Esophagus squamous epithelium (tissue), 5 donors: ENCODE measurements at places on chromosomes 2 and 18. TPM values are rescaled to one million over a fixed set of nuclear protein-coding genes. Genes with fewer than 3 reads are reported as not detected.
A peak's percentile ranks its signal among the peaks of the same experiment; 100 is the strongest.

Gene ANKRD30BL
- total RNA-seq: not detected

Gene SERPINB12
- total RNA-seq: 13.2 TPM

Gene HOXD3
- not detected for total RNA-seq

Gene LRRTM4
- not detected for total RNA-seq

Gene MOGAT1
- total RNA-seq: not detected

DNA sequence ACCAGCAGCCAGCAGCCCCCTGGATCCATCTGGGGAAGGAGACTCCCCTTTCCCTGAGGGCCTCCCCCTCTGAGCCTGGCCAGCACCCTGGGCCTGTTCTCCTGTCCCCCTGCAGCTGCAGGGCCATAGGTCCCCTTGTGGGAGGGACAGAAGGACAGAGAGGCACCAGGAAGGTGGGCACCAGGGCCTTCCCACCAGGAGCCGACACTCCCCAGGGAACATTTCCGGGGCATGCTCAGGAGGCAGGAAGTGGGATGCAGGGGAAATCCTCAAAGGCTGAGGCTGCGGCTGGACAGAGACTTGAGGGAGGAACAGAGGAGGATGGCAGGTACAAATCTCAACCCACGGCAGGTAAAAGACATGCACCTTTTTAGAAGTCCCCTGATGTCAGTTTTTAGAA lies 14.4 kb upstream of the DNMT3A start:
- H3K4me1 ChIP-seq: no peaks in the 10 kb centered on the region
- no peak overlapping the region for H3K27ac ChIP-seq
- no peaks in the 10 kb centered on the region for H3K36me3 ChIP-seq
- no peak for DNase-seq

DNA sequence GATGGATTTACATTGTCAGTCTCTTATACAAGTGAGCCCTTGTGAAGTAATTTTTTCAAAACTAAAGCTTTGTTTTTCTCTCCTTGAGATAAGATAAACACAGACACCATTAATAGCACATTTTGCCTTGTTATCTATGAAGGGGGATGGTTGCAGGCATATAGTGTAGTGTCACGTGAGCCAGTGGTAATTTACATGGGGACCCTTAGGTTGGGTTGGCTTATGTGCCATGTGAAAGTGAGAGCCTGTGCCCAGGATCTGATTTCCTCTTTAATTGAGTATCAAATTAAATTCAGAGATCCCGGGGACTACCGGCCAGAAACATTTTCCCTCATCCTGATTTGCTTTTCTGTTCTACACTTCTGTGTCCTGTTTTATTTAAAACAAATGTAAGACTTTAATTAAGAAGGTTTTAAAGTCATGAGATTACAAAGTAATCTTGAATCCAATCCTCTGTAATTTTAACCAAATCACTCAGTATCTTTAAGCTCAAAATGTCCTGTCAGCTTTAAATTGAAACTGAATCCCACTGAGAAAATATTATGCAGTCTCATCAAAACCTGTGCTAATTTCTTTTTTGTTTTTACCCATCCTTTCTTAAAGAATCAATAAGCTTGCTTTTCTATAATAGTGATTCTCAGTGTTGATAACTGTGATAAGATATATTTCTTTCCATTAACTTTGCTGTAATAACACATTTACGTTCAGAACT lies 63.8 kb downstream of the PTPRM start:
- no peaks in the 10 kb centered on the region for H3K36me3 ChIP-seq
- H3K4me3 ChIP-seq: no peak overlapping the region
- no peak for DNase-seq
- no peaks in the 10 kb centered on the region for H3K4me1 ChIP-seq
- no peaks in the 10 kb centered on the region for H3K27me3 ChIP-seq

DNA sequence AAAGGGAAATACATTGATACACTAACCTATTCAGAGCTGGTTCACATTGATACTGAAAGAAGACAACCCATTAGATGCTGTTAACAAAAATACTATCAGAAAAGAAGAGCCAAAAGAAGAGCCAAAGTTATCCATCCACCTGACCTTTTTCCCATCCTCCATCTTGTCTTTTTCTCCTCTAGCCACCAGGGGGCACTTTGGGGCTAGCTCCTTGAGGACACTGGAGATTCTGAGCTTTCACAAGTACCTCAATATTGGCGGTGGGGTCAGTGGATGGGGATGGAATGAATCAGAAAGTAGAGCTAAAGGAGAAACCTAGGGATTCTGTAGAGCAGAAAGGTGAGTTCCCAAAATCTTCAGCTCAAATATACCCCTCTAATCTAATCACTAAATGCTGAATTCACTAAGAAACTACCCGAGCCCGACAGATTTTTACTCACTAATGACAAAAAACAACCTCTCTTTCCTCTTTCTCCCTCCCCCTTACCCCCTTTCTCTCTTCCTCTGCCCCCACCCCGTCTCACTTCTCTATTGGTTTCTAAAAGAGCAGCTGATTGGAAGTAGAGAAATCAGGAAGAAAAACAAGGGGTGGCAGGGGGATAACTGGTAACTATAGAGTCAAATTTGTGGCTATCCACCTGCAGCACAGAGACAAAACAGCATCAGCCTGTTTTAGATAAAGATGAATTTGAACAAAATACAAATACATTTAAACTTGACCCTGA lies 203.3 kb downstream of the TCF4 start:
- no peak for DNase-seq
- no peaks in the 10 kb centered on the region for H3K27me3 ChIP-seq
- peaks cover 13% of the 10 kb centered on the region for H3K36me3 ChIP-seq
- H3K4me1 ChIP-seq: peaks cover 20% of the 10 kb centered on the region
- H3K4me3 ChIP-seq: no peak overlapping the region
- H3K27ac ChIP-seq: no peak overlapping the region

DNA sequence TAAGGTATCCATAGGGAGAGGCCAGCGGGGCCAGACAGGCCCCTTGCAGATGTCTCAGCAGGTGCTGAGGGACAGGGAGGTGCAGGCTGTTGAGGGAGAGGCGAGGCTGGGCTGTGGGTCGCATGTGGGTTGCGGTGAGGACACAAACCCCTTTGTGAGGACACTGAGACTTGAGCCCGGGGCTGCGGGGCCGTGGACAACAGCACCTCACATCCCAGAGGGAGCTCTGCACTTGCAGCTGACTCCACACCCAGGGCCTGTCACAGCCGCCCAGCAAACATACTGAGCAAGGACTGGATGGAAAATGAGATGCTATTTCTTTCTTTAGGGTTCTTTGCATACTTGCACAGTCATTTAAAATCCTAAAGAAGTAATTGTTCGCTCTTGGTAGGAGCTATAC lies 95.3 kb upstream of the NFATC1 start:
- H3K4me1 ChIP-seq: no peaks in the 10 kb centered on the region
- no peak overlapping the region for H3K27ac ChIP-seq
- no peak overlapping the region for H3K4me3 ChIP-seq
- H3K27me3 ChIP-seq: no peaks in the 10 kb centered on the region
- H3K36me3 ChIP-seq: peaks cover 59% of the 10 kb centered on the region
- DNase-seq: no peak

DNA sequence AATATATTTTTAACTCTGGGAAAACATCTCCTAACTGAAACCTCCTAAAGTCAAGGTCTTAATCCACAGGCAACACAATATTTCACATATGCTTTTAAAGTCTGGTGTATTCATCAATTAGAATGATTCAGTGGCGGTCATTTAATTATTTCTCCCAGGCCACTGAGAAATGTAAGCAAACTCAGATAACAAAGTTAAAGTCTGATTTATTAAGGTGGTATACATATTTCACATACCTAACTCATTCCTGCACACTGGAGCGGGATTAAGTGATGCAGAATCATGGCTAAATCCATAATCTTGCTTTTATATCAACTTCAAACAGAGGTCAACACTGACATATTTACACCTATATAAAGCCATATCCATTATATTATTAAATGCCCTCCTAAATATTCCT lies 43.7 kb downstream of the FRZB start:
- DNase-seq: no peak
- H3K27me3 ChIP-seq: no peaks in the 10 kb centered on the region
- no peak overlapping the region for H3K4me3 ChIP-seq
- H3K4me1 ChIP-seq: no peaks in the 10 kb centered on the region

GRCh38 chr18:44961288-44961995 lies 280.8 kb downstream of the SETBP1 start:
- no peak overlapping the region for H3K27ac ChIP-seq
- no peaks in the 10 kb centered on the region for H3K4me1 ChIP-seq
- DNase-seq: no peak
- H3K27me3 ChIP-seq: no peaks in the 10 kb centered on the region

GRCh38 chr2:237731663-237732062 lies 66.9 kb upstream of the RBM44 start:
- peak overlapping the region; percentile 67 for H3K27ac ChIP-seq
- H3K4me3 ChIP-seq: no peak overlapping the region
- no peaks in the 10 kb centered on the region for H3K27me3 ChIP-seq
- H3K4me1 ChIP-seq: peaks cover 97% of the 10 kb centered on the region

GRCh38 chr2:136347981-136348380 lies 230.0 kb upstream of the CXCR4 start:
- no peaks in the 10 kb centered on the region for H3K4me1 ChIP-seq
- no peak overlapping the region for H3K4me3 ChIP-seq
- no peaks in the 10 kb centered on the region for H3K27me3 ChIP-seq
- H3K36me3 ChIP-seq: no peaks in the 10 kb centered on the region
- no peak overlapping the region for H3K27ac ChIP-seq

- peaks cover 18% of the 10 kb centered on the region for H3K36me3 ChIP-seq
- no peak for DNase-seq
- H3K4me3 ChIP-seq: no peak overlapping the region
These were observed 98.5 kb upstream of the CD226 start for GRCh38 chr18:70046207-70046606.

DNA sequence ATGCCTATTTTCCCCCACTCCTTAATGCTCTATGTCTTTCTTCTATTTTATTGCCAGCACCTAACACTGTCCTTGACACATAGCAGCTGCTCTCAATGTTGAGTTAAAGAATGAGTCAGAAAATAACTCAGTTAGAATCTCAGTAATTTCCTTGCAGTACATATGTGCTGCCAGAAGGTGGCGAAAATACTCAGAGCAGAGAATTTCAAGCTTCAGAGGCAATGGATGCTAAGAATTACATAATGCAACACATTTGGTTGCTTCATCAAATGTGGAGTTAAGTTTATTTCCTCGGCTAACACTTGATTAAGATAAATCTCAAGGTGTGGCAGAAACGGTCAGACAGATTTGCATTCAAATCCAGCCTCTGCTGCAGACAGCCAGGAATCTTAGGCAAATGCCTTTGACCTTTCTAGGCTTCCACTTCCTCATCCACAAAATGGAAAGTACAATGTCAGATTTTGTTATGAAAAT lies 105.6 kb downstream of the VSNL1 start:
- peak overlapping the region; percentile 60 for H3K27ac ChIP-seq
- no peaks in the 10 kb centered on the region for H3K27me3 ChIP-seq
- peaks cover 27% of the 10 kb centered on the region for H3K4me1 ChIP-seq
